ENCODE measurements at places on chromosomes 7 and 10.

DNA sequence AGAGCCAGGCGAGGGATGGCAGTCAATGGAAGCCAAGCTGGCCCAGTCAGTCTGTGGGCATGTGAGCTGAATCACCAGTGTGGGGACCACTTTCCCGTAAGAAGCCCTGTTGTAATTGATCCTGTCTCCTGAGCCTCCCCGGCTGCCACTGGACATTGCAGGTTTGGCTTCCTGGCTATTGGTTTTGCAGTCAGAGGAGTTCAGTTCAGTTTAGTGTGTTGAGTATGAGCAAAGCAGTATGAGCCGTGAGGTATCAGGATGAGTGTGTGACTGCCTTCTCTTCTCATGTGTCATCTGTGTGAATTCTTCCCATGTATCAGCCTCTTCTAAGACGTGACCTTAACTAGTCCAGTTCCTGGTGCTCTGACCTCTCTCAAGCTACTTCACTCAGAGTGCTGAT is 227.4 kb downstream of the PRKG1 start:
- peak; percentile 27 for DNase-seq

DNA sequence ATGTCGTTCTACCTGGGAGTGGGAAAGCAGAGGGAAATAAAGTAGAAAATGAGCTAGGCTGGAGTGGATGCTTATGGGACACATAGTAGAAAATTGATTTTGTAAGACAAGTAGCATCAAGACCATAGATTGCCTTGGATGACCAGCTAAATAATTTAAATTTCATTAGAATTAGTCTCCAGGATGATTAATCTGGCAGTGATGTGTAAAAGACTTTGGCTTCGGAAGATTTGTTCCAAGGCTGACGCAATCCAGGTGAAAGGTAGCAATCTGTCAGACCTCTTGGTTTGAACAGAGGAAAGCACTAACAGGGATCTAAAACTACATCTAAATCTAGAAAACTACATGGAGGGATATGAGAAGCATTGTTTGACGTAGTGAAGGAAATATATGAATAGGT is 236.5 kb downstream of the ARL4A start:
- DNase-seq: no peak

- no peak for DNase-seq
These were observed 10.9 kb upstream of the TEX47 start for GRCh38 chr7:88806280-88807037.

- peak; percentile 67 for DNase-seq
These were observed 23.5 kb downstream of the TMEM273 start for GRCh38 chr10:49164559-49165188.

GRCh38 chr7:28570113-28570969 is 158.0 kb downstream of the CREB5 start:
- DNase-seq: no peak

- DNase-seq: no peak
These were observed 348.4 kb upstream of the PODXL start for GRCh38 chr7:131904760-131905327.

GRCh38 chr7:46156086-46156485 is 235.0 kb upstream of the IGFBP3 start:
- DNase-seq: no peak

GRCh38 chr10:90769946-90770841 is 87.6 kb downstream of the HTR7 start:
- DNase-seq: no peak

DNA sequence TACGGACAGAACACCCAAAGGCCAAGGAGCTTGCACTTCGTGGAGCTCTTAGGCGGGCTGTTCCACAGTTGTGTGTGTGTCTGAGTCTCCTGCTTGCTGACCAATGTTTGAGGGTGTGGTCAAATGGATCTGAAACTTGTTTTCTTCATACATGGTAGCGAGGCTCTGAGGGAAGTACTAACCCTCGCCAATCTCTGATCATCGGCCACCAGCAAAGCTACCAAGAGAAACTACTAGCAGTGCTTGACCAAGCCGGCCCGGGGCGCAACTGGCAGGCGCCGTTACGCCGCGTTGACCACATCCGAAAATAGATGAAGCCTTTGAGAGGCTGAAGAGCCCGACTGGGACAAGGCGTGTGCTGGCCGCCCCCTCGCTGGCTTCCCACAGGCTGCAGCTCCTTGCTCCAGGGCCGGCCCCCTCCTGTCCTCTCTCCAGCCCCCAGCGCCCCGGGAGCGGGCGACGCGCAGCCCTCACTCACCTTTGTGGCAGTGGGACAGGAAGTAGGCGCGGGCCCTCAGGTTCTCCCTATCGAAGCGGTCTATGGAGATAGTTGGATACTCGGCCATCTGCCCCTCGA is 384 bp downstream of the DCLRE1C start:
- DNase-seq: peak; percentile 72

- no peak for DNase-seq
These were observed 27.8 kb upstream of the SMURF1 start for GRCh38 chr7:99171731-99172130.

DNA sequence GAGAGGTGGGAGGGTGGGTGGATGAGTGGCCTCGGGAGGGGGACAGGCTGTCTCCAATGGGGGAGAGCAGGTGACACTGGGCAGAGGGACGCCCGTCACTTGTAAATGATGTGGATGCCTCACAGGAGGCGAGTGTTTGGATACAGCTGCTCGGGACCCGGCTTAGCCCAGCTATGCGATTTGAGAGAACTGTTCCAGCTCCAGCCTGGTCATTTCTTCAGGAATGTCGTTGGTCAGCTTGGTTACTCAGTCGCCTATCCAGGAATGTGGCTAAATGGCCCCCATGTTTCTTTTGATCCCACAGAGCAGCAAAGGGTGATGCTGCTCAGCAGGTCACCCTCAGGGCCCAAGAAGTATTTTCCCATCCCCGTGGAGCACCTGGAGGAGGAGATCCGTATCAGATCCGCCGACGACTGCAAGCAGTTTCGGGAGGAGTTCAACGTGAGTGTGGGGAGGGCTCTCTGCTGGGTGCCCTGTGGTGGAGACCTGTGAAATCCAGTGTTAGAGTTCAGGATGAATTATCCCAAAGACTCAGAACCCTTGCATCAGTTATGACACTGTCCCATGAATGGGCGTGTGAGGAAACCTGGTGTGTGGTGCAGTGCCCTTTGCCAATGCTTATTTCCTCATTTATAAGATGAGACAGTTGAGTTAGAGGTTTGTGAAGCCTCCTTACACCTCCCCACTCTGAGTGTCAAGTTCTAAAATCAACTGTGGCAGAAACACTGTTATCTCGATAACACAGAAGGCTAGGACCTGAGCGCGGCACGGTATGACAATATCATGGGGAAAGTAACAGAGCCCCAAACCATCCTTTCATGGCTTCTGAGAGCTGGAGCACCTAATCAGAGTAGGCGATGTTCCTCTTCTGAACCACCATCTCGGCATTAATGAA is 76.8 kb downstream of the MKI67 start:
- no peak for DNase-seq

GRCh38 chr10:26368463-26368862 is 69.7 kb upstream of the APBB1IP start:
- no peak for DNase-seq

DNA sequence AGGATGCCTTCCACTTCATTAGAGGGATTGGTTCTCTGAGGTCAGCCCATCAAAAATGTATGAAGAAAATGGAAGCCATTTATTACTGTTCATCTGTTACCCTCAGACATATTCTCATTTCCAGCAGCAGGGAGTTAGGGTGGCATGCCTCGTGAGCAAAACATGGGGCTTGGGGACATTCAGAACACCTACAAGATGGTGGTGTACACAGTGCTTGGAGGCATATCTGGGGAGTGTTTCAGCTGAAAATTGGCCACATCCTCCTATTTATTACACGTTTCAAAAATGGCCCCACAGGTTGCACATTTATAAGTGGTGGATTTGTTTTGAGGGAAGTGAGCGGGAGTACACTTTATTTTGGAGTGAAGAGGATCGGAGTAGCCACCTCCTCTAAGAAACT is 93.4 kb downstream of the SPAG6 start:
- no peak for DNase-seq

- DNase-seq: peak; percentile 90
These were observed 50.6 kb upstream of the SRPK2 start for GRCh38 chr7:105439174-105439893.

GRCh38 chr7:121810831-121811672 is 61.9 kb upstream of the PTPRZ1 start:
- no peak for DNase-seq

DNA sequence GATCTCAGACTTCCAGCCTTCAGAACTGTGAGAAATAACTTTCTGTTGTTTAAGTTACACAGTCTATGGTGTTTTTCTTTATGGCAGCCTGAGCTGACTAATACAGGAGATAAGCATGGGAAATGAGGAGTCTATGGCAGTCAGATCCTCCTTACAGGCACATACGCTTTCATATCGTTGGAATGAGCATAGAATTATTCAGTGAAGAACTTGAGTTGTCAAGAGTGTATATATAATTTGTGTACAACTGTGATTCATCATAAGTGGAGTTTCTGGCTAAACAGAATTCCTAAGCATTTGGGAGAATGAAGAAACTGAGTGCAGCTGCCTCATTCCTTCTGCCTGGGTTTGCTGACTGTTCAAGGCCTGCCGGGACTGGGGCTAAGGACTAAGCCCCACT is 516.7 kb downstream of the ADRA2A start:
- peak; percentile 45 for DNase-seq

DNA sequence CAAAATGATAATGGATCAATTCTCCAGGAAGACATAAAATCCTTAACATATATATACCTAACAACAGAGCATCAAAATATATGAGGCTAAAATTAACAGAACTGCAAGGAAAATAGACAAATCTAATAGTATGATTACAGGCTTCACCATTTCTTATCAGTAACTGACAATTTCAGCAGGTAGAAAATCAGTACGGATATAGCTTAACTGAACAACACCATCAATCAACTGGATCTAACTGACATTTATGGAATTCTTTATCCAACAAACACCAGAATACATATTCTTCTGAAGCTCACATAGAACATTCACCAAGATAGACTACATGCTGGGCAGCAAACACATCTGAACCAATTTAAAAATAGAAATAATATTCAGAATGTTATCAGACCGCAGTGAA is 121.1 kb upstream of the CDC14C start:
- no peak for DNase-seq

- DNase-seq: no peak
These were observed 5.4 kb downstream of the RAB11FIP2 start for GRCh38 chr10:118041316-118041715.

GRCh38 chr10:45227456-45227855 is 88.0 kb downstream of the OR13A1 start:
- no peak for DNase-seq

DNA sequence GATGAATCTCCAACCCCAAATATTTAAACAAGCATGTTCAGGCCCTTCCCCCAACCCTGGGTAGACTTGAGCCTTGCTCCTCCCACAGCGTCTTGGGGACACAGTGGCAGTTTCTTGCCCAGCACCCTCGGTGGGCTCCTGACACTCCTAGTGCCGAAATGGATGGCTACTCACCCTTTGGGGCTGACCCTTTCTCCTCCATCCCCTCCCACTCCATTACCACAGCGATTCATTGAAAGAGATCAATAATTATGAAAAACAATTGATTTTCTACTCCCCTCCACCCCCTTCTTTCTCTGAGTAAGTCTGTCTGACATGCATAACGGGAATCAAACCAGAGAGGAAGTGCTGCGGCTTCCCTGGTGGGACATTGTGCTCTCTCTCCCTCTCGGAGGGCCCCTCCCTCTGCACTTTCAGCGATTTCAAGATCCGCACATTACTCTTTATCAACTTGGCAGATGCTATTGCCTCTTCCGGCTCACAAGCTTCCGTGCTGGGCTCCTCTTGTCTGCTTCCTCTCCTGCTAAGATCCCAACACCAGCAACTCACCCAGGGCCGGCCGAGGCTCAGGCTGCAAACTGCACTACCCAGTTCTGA is 79.0 kb upstream of the PLXNA4 start:
- DNase-seq: peak; percentile 24

DNA sequence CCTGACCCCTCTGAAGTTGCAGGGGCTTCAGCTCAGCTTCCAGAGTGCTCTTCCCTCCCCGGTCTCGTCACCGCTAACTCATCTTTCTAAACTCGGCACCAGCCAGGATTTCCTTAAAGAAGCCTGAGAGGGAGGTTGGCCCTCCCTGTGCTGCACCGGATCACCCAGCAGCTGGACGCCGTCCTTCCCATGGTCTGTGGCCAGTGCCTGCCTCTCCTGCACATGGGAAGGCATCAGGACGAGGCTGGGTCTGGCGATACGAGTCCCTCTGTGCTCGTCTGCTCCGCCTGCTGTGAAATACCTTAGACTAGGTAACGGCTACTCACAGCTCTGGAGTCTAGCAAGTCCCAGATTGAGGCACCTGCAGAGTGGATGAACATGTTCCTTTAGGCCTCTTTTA is 179.1 kb downstream of the ZMYND11 start:
- no peak for DNase-seq

GRCh38 chr7:6278749-6279310 is 6.4 kb upstream of the CYTH3 start:
- DNase-seq: no peak

Data from GM03348 (cell line).